ENCODE measurements at places on chromosomes 5 and 9.
A peak's percentile ranks its signal among the peaks of the same experiment; 100 is the strongest.

GRCh38 chr5:39426051-39426745 lies 1.4 kb upstream of the DAB2 start:
- no peak for DNase-seq

DNA sequence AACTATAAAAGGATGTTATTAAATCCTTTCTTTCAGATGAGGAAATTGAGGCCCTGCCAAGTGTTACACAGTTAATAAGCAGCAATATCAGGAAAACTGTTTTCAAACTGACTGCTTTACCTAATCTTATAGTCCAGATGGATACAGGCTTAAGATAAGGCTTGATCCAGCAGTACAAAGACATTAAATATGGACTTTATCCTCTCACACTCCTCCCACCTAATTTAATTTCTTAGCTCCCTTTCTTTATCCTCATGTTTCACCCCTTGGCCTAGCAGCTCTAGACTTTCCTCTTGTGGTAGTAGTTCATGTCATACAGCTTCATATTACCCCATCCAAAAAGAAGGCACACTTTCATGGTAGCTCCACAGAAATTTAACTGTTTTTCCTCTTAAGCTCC lies 164.5 kb downstream of the BAAT start:
- no peak for DNase-seq

GRCh38 chr5:14301186-14301585 lies 158.0 kb downstream of the TRIO start:
- no peak for DNase-seq

- no peak for DNase-seq
Measured at GRCh38 chr5:141867139-141867538, 11.1 kb downstream of the PCDH1 start.

- DNase-seq, result peak; percentile 89
Measured at GRCh38 chr5:116652196-116652729, 77.6 kb upstream of the SEMA6A start.

- no peak for DNase-seq
Measured at GRCh38 chr5:68170826-68171558, 44.6 kb upstream of the PIK3R1 start.

GRCh38 chr5:9479361-9479760 lies 66.5 kb downstream of the SEMA5A start:
- DNase-seq, result no peak

Data from kidney tubule cell (primary cell).